ENCODE measurements at places on chromosomes 5 and 9.

- no peak for DNase-seq
Observed at GRCh38 chr5:115348175-115348574, 51.7 kb upstream of the CCDC112 start.

DNA sequence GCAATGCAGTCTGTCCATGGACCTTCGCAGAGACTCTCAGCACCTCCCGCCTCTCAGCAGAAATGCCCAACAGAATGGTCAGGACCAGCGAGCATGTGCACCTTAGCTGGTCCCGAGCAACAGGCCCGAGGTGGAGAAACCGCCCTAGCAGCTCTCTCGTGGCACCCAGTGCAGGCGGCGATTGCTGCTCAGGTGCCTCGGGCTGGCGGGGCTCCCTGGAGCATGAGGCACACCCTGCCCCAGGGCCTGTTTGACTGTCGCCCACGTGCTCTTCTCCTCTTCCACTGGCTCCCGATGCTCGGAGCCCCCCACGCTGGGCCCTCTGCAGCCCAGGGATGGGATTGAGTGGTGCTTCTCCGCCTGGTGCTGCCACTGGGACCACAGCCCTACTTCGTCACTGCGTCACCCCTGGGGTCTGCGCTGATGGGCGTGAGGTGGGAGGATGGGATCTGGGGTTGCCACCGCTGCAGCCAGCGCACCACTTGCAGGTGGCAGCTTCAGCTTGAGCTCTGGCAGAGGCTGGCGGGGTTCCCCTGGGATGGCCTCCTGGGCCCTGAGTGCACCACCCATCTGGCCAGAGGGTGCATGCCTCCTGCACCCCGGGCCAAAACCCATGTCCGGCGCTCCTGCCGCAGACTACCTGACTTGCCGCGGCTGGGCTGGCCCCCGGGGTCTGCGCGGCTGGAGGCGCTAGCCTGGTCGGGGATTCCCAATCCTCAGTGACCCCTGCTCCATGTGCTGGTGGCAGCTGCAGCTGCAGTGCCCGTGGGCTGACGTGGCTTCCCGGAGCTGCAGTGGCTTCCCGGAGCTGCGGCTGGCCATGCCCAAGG lies 244.2 kb downstream of the FOXD4L6 start:
- no peak for DNase-seq

GRCh38 chr5:134436523-134437339 lies 25.1 kb upstream of the CDKN2AIPNL start:
- no peak for DNase-seq

- DNase-seq: no peak
Observed at GRCh38 chr5:168844922-168845296, 265.7 kb upstream of the PANK3 start.

GRCh38 chr9:18490641-18491370 lies 16.9 kb downstream of the ADAMTSL1 start:
- no peak for DNase-seq

Data from GF-D8 (cell line).